ENCODE measurements at places on chromosomes 1 and 21.

DNA sequence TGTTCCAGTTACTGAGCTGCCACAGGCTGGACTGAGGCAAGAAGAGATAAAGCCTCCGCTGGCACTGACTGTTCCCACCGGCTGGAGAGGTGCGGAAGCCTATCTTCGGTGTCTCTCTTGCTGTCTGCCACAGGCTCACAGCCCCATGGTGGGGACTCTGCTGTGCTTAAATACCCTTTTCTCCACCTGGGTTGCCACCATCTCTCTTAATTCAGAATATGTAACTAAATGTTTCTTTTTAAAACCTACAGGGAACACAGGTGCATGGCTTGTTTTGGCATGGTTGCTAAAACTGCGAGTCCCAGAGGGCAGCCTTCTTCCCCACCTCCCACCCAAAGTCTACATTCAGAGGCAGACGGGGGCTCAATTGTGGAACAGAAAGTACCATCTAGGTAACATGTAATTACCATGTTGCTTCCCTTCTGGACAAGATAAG is 8.1 kb upstream of the LBR start:
- no peak for DNase-seq

DNA sequence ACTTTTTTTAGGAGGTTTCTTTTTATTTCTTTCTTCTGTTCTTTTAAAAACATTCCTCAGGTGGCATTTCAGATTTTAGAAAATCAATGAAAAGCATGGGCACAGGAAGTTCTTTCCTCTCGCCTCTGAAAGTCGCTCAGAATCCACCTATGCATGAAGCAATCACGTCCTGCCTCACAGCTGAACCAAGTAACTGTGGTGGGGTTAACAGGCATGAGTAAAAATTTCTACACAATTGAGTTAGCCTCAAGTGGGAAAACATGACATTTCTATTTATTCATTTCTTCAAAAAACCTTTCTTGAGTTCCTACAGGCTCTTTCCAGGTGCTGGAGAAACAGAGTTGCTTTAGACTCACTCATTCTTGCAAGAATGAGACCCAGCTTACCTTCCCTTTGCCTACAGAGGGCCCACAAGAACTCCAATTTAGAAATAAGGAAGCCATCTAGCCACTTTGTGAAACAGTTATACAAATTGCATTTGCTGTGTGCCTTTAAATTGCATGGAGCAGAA is 508.9 kb upstream of the PKN2 start:
- no peak for DNase-seq

- DNase-seq, result no peak
Observed at GRCh38 chr1:212794561-212795014, 2.9 kb downstream of the TATDN3 start.

DNA sequence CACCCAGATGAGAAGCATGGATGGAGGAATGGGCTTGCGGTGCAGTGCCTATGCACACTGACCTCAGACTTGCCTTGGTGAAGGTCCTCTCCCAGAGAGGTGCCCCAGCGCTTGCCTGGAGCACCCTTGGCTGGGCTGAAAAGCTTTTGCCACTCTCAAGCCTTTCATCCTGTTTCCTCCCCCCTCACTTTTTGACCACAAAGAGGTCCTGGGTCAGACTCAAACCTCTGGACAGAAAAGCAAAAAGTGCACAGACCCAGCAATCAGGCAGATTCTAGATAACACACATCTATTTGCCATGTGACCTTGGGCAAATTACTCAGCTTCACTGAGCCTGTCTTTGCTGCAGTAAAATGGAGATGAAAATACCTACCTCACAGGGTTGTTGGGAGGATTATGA is 7.3 kb downstream of the TMEM35B start:
- DNase-seq, result no peak

- no peak for DNase-seq
Observed at GRCh38 chr1:153057375-153057774, at the start of gene SPRR2A. TSS of gene SPRR2A (minus strand) at chr1:153057512. CDS start at chr1:153056735, 777 bp downstream.

GRCh38 chr1:99877568-99877967 is 27.4 kb downstream of the AGL start:
- no peak for DNase-seq

DNA sequence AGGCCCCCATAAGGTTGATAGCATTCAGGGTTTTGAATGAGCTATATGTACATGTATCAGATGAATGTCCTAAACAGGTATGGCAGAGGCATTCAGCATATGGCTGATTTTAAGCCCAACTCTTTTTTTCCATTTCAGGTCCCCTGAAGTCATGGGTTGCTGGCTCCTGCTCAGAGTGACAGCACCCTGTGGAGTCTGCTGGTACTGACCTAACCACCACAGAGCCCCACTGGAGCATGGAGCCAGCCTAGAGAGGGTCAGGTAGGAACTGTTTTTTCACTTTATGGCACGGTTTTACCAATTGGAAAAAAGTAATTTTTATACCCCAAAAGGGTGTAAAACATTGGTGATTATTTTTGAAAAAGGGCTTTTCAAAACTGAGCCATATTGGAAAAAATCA is 82.5 kb upstream of the MPC2 start:
- peak; percentile 4 for DNase-seq

- no peak for DNase-seq
Observed at GRCh38 chr1:221598122-221598521, 143.8 kb downstream of the DUSP10 start.

GRCh38 chr1:163072658-163073057 is 3.5 kb downstream of the RGS4 start:
- no peak for DNase-seq

DNA sequence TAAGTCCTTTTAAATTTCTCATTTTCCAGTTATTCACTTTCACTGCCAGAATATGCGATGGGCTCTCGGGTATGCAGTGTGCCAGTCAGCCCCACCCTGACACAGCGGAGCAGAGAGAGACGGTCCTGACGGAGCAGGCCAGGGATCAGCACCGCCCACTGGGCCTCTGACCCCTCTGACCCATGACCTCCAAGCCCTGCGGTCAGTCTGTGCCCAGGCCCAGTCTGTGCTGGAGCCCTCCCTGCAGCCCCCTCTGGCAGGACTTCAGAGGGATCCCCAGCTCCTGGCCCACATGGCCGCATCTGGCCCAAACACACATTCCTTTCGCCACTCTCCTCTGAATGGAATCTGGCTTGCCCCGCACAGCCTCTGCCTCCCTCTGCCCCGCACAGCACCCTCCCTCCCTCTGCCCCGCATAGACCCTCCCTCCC is 43.4 kb upstream of the COL6A2 start:
- DNase-seq, result no peak

DNA sequence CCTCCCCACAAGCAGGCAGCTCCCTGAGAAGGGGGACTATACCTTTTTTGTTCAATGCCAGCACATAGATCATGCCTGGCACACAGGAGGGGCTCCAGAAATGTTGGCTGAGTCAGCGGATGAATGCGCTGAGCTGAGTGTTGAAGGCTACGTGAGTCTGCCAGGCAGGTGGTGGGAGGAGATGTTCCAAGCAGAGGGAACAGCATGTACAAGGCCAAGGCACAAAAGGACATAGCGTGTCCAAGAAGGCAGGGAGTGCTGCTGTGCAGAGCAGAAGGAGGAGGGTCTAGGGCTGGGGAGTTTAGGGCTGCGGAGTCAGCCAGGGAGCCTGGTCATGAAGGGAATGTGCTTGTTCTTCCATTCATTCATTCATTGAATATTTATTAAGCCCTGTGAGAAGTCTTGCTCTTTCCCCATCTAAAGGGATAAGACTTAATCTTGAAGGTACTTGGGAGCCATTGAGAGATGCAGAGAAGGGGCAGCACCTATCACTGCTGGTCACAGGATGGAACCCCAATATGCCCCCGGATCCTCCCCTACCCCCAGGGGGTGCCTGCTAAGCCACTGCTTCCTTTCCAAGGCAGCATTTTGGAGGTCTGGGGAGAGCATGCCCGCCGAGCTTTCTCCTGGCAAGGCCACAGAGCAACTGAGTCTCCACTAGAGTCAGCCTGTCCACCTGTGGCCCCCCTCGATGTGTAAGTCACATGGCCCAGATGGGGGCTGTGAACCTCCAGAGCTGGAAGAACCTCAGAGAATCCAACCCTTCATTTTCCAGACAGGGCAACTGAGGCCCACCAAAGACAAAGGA is 31.2 kb upstream of the LAPTM5 start:
- no peak for DNase-seq

DNA sequence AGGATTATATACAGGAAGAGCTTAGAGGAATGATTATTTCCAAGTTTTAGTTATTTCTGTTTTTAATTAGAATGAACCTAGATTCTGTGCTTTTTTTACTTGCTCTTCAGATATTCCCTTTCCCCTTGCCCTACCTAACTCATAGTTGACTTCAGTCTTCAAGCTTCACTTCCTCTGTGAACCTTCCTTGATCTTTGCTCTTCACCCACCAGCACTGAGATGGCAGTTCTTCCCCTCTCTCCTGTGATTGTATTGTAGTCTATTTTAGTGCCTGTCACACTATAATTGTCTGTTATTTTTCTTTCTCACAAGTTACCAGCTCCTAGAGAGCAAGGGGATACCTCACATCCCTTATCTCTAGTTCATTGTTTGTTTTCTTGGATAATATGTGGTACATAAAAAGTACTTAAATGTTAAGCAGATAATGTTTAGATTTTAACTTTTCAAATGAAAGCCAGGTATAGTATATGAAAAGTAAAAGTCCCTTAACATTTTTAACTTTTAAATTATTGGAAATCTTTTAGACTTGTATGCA is 33.2 kb downstream of the KCTD3 start:
- DNase-seq, result no peak

GRCh38 chr1:110643879-110644472 is 30.8 kb downstream of the KCNA3 start:
- no peak for DNase-seq

GRCh38 chr1:114061121-114061830 is 82.0 kb downstream of the OLFML3 start:
- no peak for DNase-seq

DNA sequence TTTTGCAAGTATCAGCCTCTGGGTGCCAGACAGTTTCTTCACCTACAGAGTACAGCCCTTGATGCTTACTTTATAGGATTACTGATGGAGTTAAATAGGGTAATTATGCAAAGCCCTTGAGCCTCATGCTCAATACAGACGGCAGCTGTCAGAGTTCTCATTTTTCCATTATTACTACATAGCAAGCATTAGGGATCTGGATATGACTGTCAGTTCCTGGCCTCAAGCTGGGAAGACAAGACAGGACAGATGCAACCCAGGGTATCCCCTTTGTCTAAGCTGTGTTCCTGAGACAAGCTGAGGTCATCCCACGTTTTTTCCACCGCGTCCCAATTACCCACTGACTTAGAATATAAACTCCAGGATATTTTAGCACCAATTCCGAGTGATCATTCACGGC is 94.4 kb downstream of the SLC35F3 start:
- DNase-seq, result peak; percentile 91

DNA sequence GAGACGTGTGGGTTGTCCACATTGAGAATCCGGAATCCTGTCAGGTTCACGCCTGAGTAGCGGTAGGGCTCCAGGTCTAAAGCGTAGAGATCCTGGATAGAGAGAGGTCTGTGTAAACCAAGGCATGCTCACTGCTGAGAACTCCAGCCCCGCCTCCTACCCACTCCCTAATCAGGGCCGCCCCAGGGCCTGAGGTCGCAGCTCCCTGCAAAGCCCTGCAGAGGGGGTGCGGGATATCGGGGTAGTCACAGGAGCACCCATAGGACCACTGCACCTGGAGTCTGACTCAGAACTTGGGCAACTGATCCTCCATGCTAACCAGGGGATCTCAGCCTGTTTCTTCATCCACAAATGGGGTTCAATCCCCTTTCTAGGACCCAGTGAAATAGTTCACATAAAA is 174.4 kb downstream of the GRIK3 start:
- DNase-seq, result no peak

- DNase-seq, result peak; percentile 13
Observed at GRCh38 chr1:206979379-206980043, 9.3 kb upstream of the FCAMR start.

- DNase-seq, result peak; percentile 70
Observed at GRCh38 chr1:228664399-228664914, 70.8 kb upstream of the RHOU start.

DNA sequence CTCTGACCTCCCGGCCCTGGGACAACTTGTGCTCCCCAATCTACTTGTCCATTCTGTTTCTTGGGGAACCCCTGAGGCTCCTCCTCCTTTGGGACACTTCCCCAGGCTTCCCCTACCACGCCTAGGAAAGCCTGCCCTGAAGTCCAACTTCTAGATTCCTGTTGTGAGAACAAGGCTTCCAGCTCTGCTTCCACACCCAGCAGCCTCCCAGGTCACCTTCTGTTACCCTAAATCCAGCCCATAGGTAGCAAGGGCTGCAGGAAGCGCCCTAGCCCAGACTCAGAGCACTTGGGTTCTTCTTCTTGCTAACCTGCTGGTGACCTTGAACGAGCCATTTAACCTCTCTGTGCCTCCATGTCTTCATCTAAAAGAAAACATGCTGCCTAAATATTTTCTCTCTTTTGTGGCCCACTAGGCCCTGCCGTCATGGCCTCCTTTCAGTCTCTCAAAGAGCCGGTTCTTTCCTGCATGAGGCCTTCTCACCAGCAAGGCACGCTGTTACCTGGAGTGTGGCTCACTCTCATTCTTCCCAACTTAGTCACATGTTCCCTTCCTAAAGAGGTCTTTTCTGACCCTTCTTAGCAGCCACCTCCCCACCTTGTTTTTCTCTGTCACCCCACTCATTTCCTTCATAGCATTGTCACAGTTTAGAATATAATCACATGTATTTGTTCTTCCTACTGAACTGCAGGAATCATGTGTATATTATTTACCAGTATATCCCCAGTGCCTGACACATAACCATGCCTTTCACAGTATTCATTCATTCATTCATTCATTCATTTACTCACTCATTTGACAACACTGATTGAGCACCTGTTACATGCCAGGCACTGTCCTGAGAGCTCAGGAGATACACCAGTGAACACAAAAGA is 1.4 kb downstream of the CAPN2 start:
- no peak for DNase-seq

- DNase-seq, result no peak
Observed at GRCh38 chr1:174358786-174359453, 88.8 kb upstream of the GPR52 start.

DNA sequence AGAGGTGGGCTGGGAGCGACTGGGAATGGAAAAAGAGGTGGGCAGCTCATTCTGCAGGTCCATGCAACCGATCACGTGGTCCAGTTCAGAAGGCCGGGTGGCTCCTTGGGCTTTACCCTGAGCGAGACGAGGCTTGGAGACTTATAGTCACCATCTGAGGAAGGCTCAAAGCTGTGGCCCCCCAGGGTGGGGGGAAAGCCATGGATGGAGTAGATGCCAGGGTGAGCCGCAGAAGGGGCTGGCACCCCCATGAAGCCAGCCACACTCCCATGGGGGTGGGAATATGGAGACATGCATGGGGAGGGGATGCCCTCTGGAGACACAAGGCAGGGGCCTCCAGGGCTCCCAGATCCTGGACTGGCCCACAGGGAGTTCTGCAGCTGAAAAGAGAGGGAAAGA is 9.8 kb downstream of the ALX3 start:
- DNase-seq, result no peak

GRCh38 chr1:179253286-179253972 is 24.0 kb upstream of the ABL2 start:
- no peak for DNase-seq

GRCh38 chr1:4298361-4299083 is 355.9 kb upstream of the AJAP1 start:
- DNase-seq, result no peak

- no peak for DNase-seq
Observed at GRCh38 chr1:246213036-246213435, 294.0 kb downstream of the SMYD3 start.

Data from NCI-H524 (cell line).